ENCODE measurements at places on chromosomes 6 and 20. TPM values are rescaled to one million over a fixed set of nuclear protein-coding genes. Genes with fewer than 3 reads are reported as not detected.

The TINAG gene
- not detected for total RNA-seq

GRCh38 chr20:29874476-29875202 is 1382.8 kb upstream of the DEFB115 start:
- DNase-seq = no peak

- no peak for DNase-seq
Measured at GRCh38 chr20:46894579-46894958, at the start of gene EYA2. TSS of gene EYA2 (plus strand) at chr20:46894843. CDS start at chr20:46990011, 95,168 bp downstream.

DNA sequence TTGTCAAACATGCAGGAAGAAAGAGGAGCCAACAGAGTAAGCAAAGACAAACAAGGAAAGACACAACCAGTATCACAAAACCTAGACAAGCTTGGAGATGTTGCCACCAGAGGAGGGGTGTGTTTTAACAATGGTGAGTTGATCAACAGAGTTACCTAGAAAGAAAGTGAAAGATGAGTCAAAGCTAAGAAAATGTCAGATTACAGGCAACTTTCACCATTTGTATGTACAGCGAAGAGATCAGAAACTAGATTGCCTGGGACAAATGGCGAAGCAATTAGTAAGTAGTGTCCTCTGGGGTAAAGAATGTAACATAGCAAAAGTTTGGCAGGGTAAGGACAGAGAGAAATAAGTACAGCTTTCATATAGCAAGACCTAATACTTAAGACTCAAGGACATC is 51.6 kb upstream of the POU3F2 start:
- no peak for DNase-seq

GRCh38 chr6:48889429-48889828 is 573.6 kb downstream of the MMUT start:
- DNase-seq = no peak
